ENCODE measurements at places on chromosomes 3 and 15.

GRCh38 chr3:157122116-157122515, 37.8 kb downstream of the CCNL1 start:
- DNase-seq: no peak

- no peak for DNase-seq
These were observed 10.2 kb downstream of the EDEM1 start for GRCh38 chr3:5197470-5198312.

- DNase-seq: no peak
These were observed 812.9 kb downstream of the VGLL3 start for GRCh38 chr3:86178095-86178494.

- no peak for DNase-seq
These were observed 76.5 kb downstream of the MYO1E start for GRCh38 chr15:59296181-59296617.

- peak; percentile 75 for DNase-seq
These were observed at the start of gene ALDH1L1 for GRCh38 chr3:126180477-126181397. Gene ALDH1L1 (minus strand): TSS chr3:126180586. CDS start chr3:126160979, 19,607 bp downstream.

DNA sequence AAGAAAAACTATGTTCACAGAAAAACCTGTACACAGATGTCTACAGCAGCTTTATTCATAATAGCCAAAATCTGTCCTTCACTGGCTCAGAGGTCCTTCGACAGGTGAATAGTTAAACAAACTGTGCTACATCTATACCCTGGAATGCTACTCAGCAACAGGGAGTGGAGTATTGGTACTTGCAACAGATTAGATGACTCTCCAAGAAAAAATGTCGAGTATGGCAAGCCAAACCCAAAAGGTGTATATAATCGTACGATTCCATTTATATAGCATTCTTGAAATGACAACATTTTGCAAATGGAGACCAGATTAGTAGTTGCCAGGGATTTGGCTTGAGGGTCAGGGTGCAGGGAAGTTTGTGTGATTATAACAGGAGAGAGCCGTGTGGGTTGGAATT, 22.4 kb upstream of the RGMA start:
- no peak for DNase-seq

- DNase-seq: no peak
These were observed 12.9 kb upstream of the MGA start for GRCh38 chr15:41647262-41647661.

DNA sequence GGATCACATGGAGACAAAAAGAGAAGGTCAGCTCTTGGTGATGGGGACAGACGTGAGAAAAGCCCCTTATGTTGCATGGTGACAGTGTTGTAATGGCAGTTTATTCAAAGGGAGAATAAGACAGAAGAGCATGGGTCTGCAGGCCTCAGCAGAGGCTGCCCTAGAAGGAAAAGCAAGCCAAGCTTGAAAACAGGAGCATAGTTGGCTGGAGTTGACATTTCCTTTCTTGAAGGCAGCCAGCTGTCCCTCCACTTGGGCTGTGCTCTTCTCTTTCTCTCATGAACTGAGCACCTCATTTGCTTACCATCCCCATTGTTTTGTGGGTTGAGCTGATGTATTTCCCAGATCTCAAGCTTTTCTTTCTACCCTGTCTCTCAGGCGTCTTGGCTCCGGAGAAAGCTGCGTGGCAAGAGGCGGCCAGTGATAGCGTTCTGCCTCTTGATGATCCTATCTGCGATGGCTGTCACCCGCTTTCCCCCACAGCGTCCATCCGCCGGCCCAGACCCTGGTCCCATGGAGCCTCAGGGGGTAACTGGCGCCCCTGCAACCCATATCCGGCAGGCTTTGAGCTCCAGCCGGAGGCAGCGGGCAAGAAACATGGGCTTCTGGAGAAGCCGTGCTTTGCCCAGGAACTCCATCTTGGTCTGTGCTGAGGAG, 52.9 kb downstream of the GASK1A start:
- DNase-seq: no peak

DNA sequence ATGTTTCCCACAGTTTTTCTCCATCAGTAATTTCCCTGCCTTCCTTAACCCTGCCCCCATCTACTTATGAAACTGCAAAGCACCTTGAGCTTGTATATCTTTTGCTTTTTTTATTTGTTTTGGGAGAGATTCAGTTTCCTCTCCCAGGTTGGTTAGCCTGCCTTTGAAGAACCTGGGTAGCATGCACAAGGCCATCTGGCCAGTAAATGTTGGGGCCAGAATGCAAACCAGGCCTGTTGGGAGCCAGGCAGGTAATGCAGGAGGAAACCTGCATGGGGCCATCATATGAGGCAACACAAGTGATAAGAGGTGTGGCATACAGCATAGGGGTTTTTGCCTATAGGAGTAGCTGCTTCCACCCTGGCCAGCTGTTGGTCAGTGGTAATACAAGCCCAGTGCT, 17.7 kb downstream of the SYNPR start:
- DNase-seq: no peak

- DNase-seq: no peak
These were observed 94.3 kb upstream of the C3orf80 start for GRCh38 chr3:160130950-160131349.

GRCh38 chr3:171142985-171143384, 116.5 kb upstream of the SLC2A2 start:
- no peak for DNase-seq

- DNase-seq: no peak
These were observed 325.9 kb upstream of the TBL1XR1 start for GRCh38 chr3:177523067-177523675.

DNA sequence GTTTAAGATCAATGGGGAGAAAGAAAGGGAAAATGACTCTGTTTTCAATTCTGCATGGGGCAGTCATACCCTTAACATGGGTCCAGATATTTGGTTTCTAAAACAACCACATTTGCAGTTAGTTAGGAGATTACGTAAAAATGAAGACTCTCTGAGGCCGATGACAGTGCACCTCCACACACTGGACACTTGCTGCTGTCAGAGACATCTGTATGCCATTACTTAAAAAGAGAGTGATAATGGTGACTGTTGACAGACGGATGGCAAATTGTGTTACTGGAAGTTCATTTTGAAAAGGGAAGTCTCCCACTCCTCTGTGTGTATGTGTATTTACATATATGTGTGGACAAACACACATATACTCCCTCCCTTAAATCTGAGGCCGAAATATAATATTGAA, 304.5 kb upstream of the SEMA6D start:
- DNase-seq: no peak

GRCh38 chr3:32397941-32398340, 6.3 kb downstream of the CMTM7 start:
- DNase-seq: no peak

DNA sequence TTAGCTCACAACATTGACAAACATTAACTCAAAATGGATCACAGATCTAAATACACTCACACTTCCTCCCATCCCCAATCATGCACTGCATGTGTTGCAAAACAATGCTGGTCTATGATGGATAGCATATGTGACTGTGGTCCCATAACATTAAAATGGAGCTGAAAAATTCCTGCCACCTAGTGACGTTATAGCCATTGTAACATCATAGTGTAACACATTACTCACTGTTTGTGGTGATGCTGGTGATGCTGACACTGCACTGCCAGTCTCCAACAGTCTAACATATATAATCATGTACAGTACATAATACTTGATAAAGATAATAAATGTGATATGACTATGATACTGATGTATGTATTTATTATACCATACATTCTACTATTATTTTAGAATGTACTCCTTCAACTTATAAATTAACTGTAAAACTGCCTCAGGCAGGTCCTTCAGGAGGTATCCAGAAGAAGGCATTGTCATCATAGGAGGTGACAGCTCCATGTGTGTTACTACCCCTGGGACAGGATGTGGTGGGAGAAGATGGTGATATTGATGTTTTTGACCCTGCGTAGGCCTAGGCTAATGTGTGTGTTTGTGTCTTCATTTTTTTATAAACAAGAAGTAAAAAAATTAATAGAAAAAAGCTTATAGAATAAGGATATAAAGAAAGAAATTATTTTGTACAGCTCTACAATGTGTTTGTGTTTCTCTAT, 41.3 kb downstream of the TXNRD3 start:
- DNase-seq: no peak

All from liver (tissue), 10 donors.